B cell (primary cell): ENCODE measurements at places on chromosomes 12 and 14. TPM values are rescaled to one million over a fixed set of nuclear protein-coding genes. Genes with fewer than 3 reads are reported as not detected.

Gene FGF6
- total RNA-seq: not detected in 2 replicates

Gene TAS2R8
- not detected in 2 replicates for total RNA-seq

Gene LALBA
- not detected in 2 replicates for total RNA-seq

Gene C12orf60
- total RNA-seq: 1.2 and 1.4 TPM in 2 replicates

Gene GALNT16
- total RNA-seq: 3.3 and 3.4 TPM in 2 replicates

Gene LRTM2
- total RNA-seq: not detected in 2 replicates

Gene CD27
- 116 TPM in 2 replicates for total RNA-seq

Gene FLVCR2
- 1.3 and 1.6 TPM in 2 replicates for total RNA-seq

Gene HCAR3
- 0.12 TPM in 1 of 2 replicates, not detected in the other for total RNA-seq

Gene PPP1R36
- total RNA-seq: not detected in 2 replicates

Gene NOVA1
- total RNA-seq: not detected in 2 replicates

Gene CCDC85C
- 2.7 and 4.5 TPM in 2 replicates for total RNA-seq
